ENCODE measurements at places on chromosomes 6 and 20.

DNA sequence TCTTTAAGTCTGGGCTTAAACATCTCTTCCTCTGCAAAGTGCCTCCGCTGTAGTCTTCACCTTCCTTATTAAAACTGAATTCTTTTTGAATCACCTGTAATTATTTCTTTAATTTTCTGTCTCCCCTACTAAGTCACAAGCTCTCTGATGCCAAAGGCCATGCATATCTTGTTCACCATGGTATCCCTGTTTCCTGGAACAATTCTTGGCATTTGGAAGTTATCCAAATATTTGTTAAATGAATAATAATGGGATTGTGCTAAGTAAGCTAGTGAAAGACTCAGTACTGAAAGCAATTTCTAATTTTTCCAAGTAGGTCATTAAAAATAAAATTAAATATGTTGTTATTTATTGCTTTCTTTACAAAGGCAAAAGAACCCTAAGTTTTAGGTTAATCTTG is 12.2 kb downstream of the SNAP91 start:
- no peak for DNase-seq

DNA sequence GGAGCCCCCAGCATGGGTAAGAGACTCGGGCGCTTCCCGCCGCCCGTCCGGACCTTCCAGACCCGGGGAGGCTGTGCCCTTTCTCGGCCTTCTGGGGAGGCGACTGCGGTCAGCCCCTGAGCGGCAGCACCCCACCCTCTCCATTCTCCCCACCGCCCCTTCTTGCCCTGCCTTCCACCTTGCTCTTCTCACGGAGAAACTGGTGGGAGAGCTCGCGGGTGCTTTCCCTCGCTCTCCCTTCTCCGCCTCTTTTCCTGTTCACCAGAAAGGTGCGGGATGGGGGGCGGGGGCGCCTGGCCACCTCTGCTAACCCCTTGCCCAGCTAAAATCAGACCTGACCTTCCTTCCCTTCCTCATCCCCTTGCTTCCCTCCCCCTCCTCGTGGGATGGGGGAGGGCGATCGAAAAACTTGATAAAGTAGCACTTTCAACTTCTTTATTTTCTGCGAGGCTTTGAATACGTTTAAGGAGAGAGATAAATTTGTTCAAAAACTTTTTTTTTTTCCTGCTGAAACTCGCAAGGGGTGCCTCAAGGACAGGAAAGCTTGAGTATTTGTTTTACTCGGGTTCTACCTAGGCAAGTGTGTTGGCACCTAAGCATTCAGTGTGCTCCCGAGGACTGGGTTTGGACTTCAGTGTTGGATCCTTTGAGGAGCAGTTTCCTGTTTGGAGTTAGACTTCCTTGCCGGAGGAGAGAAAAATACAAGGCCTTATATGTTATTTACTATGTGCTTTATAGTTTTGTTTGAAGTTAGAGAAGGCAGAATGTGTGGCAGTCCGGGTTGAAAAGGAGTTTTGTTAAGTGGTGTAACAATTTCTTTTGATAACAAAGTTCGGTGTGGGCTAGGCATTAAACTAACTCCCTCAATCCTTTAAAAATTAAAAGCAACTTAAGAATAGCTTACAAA is 897 bp downstream of the CD2AP start:
- DNase-seq: no peak

- DNase-seq: no peak
Observed at GRCh38 chr20:2757969-2758368, 42.5 kb downstream of the CPXM1 start.

DNA sequence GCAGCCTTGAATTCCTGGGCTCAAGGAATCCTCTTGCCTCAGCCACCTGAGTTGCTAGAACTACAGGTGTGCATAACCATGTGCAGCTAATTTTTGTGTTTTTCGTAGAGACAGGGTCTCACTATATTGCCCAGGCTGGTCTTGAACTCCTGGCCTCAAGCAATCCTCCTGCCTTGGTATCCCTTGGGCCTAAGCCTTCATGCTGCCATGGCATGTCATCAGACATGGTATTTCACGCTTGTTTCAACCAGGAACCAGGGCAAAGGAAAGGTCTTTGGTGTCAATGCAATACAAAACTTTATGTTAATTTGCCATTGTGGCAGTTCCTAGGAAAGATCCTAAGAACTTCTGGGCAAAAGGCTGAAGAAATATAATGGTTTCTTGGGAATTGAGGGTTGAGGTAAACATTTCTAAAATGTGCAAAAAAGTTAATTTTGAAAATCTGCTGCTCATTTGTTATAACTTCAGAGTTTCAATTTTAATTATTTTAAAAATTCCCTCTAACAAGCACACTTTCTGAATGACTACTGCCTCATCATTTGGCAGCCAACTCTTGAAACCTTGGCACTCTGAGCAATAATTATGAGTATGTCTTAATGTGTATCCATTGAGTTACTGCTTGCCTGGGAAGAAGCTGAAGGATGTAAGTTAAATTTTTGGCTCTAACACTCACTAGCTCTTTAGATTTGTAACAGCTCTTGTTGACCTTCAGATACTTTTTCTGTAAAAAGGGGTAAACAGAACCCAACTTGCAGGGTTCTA is 154.1 kb downstream of the GJA10 start:
- no peak for DNase-seq

- no peak for DNase-seq
Observed at GRCh38 chr6:43260791-43261190, 17.5 kb downstream of the TTBK1 start.
